ENCODE measurements at places on chromosomes 7 and 10.
A peak's percentile ranks its signal among the peaks of the same experiment; 100 is the strongest.

GRCh38 chr10:72814099-72814790 lies 79.3 kb upstream of the OIT3 start:
- no peak for DNase-seq

DNA sequence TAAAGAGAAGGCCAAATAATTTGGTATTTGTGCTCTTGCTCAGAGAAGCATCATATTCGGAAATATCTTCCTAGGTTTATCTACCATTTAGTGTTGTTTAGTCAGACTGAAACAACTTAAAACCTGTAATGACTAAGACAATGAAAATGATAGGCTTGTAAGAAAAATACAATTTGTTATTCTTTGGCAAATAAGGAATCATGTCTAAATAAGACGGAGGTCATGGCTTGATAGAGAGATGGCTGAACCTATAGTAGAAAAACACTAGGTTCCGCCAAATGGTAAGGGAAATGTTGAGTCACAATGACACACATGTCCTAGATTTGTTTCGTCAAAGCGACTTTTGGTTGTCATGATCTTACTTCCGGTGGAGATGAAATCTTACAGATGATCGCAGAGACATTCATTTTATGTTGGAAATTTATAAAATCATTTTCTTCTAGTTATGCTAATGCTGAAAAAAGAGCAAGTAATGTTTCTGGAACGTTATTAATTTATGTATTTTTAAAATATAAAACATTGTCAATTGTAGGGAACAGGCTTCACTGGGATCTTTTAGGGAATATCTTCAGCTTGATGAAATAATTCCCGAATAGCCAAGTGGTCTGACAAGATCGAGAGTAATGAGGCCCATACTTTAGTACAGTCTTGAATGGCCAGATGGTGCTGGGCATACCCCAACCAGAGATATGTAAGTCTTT lies 1.0 kb downstream of the SRGN start:
- DNase-seq, result no peak

DNA sequence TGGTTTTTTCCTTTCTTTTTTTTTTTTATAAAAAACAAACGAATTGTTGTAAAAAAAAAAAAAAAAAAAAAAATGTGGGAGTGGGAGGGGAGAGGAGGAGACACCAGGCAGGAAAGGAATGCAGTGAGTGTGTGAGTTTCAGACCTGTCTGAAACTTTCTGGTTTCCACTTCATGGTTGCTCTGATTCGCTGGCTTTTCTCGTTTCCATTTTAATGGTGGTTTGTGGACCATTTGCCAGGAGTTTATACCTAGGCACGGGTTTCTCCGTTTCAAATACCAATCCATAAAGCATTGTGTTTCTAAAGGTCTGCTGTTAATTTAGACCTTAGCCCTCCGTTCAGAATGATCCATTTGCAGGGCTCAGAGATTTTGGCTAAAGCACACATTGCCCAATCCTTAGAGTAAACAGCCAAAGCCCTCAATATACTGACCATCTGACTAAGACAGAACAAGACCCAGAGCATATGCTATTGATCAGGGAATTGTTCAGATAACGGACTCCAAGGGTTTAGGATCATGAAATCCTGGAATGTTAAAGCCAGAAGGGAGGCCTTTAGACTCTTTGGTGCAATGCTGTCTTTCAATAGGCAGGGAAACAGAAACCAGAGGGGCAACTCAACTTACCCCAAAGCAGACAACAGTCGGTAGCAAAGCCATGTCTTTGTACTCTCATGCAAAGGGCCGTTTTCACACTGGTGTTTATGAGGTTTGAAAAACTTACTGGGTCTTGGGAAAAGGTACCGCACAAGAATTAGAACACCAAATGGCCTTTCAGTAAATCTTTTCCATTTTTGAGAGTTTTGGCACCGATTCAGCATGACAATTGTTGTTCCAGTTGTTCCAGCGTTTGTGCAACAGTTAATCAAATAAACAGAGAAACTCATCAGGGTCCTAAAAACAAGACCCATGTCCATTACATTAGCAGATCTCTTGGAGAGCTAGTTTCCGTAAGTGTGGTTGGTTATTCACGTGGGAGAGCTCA lies 94.3 kb upstream of the AGBL3 start:
- DNase-seq, result no peak

- DNase-seq, result no peak
These were observed 179.2 kb upstream of the FAM3C start for GRCh38 chr7:121575194-121575765.

GRCh38 chr7:23418046-23418445 lies 52.2 kb downstream of the IGF2BP3 start:
- no peak for DNase-seq

- no peak for DNase-seq
These were observed 327.7 kb downstream of the GPR158 start for GRCh38 chr10:25502453-25502852.

- DNase-seq, result no peak
These were observed 638.2 kb upstream of the IGFBP3 start for GRCh38 chr7:46559194-46559832.

GRCh38 chr10:114245121-114245791 lies 6.2 kb downstream of the VWA2 start:
- DNase-seq, result no peak

DNA sequence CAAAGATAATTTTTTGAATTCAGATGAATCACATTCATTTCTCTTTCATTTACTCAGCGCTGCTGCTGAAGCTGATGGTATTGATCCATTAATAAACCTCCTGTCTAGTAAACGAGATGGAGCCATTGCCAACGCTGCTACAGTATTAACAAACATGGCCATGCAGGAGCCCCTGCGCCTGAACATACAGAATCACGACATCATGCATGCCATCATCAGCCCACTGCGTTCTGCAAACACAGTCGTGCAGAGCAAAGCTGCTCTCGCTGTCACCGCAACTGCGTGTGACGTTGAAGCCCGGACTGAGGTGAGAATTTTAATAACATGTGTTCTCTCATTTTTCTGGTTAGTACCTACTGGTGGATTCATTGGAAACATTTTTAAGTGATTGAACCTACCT lies 70.2 kb downstream of the ARMC3 start:
- DNase-seq, result no peak

- DNase-seq, result no peak
These were observed 197.8 kb upstream of the IMMP2L start for GRCh38 chr7:111760043-111760442.

DNA sequence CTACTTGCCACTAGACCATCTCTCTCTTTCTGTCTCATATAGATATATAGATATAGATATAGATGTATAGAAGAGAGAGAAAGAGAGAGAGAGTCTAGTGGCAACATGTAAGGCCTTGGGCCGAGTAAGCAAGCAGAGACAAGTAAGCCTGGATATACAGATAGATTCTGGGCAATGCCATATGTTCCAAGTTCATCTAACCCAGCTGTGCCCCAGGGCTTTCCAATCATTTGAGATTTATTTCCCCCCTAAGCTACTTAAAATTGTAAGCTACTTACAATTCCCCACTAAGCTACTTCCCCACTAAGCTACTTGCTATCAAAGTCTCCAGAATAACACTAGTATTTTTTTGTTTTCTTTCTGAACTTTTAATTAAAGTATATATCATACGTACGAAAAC lies 1094.1 kb downstream of the DNAJB9 start:
- no peak for DNase-seq

DNA sequence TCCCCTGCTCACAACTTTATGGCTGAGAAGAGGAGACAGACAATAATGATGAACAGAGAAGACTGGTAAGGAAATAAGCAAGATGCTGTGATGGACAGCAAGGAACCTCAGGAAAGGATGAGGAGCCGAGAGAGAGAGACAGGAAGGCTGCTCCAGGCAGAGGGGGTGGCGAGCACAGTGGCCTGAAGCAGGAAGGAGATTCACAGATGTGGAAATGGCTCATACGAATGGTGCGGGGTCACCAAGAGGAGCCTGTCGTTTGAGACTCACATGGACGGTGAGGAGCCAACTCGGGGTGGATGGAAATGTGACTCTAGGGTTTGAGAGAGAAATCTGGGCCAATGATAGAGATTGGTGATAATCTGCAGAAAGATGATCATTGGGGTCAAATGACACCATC lies 43.7 kb downstream of the KIAA1549 start:
- DNase-seq, result no peak

GRCh38 chr7:142880876-142881505 lies 4.6 kb downstream of the TRPV6 start:
- DNase-seq, result peak; percentile 66

Data from activated CD8-positive, alpha-beta memory T cell treated with anti-CD3 and anti-CD28 coated beads, Interleukin-2, amount 50 U/mL, for 48 hours (primary cell).